ENCODE measurements at places on chromosomes 2 and 18.

- DNase-seq = no peak
These were observed 4.4 kb upstream of the ATG16L1 start for GRCh38 chr2:233247116-233247515.

GRCh38 chr2:66370824-66371223 is 64.1 kb upstream of the MEIS1 start:
- DNase-seq = no peak

- no peak for DNase-seq
These were observed 3.7 kb downstream of the PLEK start for GRCh38 chr2:68368654-68369336.

- DNase-seq = peak; percentile 2
These were observed 568.3 kb downstream of the LRRTM4 start for GRCh38 chr2:76953733-76954347.

DNA sequence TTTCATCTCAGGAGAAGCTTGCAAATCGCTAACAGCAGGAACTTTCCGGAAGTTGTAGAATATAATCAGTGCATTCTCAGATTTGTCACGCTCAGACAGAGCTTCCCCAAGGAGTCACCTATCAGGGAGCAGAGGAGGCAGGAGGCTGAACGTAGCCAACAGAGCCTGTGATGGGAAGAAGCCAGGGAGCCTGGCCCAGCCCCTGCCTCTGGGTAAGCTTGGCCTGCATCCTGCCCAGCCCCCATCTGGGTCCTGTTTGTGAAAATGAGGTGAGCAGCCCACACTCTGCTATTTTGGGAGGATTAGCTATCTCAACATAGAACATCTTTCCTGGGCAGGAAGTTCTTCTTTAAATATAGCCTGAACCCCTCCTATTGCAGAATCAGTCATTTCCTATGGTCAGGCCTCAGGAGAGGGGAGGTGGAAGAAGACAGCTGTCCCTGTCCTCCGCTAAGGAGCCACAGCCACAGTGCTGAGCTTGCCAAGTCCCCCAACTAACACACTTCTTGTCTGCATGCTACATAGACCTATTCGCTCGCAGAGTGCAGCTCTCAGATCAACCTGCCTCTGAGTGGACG is 19.2 kb upstream of the PKDCC start:
- no peak for DNase-seq

GRCh38 chr18:39752351-39752750 is 2186.8 kb upstream of the CELF4 start:
- DNase-seq = no peak

Measured in NCI-H1436 (cell line).